GM12878 (cell line): ENCODE measurements at places on chromosomes 6 and 20. TPM values are rescaled to one million over a fixed set of nuclear protein-coding genes. Genes with fewer than 3 reads are reported as not detected.

DNA sequence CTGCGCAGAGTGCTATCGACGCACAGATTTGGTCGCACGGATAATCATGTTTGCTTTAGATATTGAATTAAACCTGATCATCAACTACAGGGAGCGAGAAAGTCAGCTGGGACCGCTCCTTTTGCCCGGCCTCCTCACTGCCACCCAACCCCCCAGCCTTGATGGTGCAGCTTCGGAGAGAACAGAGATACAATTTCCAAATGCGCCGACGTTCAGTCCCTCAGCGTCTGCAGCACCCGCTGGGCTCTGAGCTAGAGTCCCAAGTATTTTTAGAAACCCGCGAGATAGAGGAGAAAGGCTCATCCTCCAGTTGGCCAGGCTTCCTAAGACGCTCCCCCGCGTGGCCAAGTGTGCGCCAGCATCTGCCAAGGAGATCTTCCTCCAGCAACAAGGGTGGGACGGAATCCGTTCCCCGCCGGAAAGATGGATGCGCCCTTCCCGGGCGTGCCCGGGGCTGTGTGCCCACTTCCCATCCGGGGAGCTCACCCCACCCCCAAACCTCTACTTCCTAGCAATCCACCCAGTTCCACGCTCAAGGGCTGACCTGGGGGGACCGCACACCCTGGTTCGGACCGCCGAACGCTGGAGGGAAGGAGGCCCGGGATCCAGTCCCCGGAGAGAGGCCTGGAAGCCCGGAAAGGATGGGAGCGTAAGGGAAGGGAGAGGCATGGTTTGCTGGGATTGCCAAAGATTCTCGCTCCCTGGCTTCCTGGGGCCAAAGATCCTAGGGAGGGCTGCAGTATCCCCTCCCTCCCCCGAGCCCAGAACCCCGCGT is 4.1 kb downstream of the NKX2-2 start:
- DNase-seq: no peak
- H3K27me3 ChIP-seq: peaks cover 17% of the 10 kb centered on the region
- H3K4me3 ChIP-seq: no peak overlapping the region; the same call in 1 of the 2 replicates
- no peaks in the 10 kb centered on the region for H3K36me3 ChIP-seq

DNA sequence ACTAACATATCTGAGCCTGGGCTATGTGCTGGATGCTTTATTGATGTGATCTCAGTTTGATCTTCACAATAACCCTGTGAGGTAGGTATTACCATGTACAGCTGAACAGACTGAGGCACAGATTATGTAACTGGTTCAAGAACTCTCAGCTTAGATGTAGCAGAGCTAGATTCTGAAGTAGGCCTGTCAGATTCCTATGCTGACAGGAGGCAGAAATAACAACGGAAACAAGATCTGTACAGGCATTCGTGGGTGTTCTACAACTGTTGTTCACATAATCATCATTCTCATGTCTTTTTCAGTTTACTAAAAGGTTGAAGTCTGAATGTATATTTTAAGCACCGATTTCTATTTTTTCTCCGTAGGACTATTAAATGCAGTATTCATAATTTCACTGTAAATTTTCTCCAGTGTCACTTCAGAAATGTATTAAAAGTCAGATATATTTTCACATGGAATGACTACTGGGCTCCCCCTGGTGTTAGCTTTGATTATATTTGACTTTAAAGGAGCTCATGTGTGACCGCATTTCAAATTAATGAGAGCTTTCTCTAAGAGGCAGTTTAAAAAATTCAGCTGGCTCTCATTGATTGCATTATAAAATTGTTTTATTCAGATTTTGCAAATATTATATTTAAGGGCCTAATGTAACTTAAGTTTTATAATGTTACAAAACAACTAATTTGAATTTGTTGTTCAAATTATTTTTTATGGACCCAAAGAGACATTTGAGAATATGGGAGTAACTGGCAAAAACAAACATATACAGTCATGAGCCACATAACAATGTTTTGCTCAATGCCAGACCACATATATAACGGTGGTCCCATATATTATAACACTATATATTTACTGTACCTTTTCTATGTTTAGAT is 36.4 kb upstream of the SLC17A4 start:
- DNase-seq: no peak
- no peaks in the 10 kb centered on the region for H3K36me3 ChIP-seq
- no peaks in the 10 kb centered on the region for H3K27me3 ChIP-seq
- no peak overlapping the region for H3K27ac ChIP-seq
- no peak overlapping the region for H3K4me3 ChIP-seq

DNA sequence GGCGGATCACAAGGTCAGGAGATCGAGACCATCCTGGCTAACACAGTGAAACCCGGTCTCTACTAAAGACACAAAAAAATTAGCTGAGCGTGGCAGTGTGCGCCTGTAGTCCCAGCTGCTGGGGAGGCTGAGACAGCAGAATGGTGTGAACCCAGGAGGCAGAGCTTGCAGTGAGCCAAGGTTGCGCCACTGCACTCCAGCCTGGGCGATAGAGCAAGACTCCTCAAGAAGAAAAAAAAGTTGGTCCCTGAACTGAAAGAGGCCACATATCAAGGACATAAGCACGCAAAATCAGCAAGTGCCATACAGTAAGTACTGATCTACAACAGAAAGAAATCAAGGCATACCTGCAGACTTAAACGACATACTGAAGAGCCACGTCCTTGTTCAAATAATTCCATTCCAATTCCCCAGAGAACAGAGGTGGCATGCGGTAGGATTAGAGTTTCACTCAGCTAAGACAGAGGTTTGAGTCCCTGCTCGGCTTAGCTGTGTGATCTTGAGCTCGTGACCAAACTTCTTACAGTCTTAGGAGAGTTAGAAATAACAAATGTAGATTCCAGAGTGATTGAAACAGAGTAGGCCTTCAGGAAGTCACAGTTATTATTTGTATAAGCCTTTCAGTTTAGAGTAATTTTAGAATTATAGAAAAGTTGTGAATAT is 29.2 kb downstream of the B4GALT5 start:
- no peak overlapping the region for H3K4me3 ChIP-seq
- peak overlapping the region; percentile 27 for H3K27ac ChIP-seq
- peaks cover 46% of the 10 kb centered on the region for H3K4me1 ChIP-seq
- H3K36me3 ChIP-seq: peaks cover 3% of the 10 kb centered on the region
- H3K27me3 ChIP-seq: no peaks in the 10 kb centered on the region

Gene EFCAB8
- 0.05 and 0.18 TPM in 2 replicates for total RNA-seq

GRCh38 chr6:52403627-52404026 is 16.5 kb upstream of the EFHC1 start:
- no peaks in the 10 kb centered on the region for H3K27me3 ChIP-seq
- H3K36me3 ChIP-seq: peaks cover 8% of the 10 kb centered on the region; the same call in 1 of the 2 replicates
- H3K4me3 ChIP-seq: no peak overlapping the region

GRCh38 chr6:148745926-148746325 is 904 bp upstream of the UST start:
- no peaks in the 10 kb centered on the region for H3K36me3 ChIP-seq
- DNase-seq: no peak
- no peaks in the 10 kb centered on the region for H3K4me1 ChIP-seq
- peak overlapping the region; percentile 64; the same call in 1 of the 2 replicates for H3K4me3 ChIP-seq
- peaks cover 2% of the 10 kb centered on the region for H3K27me3 ChIP-seq

DNA sequence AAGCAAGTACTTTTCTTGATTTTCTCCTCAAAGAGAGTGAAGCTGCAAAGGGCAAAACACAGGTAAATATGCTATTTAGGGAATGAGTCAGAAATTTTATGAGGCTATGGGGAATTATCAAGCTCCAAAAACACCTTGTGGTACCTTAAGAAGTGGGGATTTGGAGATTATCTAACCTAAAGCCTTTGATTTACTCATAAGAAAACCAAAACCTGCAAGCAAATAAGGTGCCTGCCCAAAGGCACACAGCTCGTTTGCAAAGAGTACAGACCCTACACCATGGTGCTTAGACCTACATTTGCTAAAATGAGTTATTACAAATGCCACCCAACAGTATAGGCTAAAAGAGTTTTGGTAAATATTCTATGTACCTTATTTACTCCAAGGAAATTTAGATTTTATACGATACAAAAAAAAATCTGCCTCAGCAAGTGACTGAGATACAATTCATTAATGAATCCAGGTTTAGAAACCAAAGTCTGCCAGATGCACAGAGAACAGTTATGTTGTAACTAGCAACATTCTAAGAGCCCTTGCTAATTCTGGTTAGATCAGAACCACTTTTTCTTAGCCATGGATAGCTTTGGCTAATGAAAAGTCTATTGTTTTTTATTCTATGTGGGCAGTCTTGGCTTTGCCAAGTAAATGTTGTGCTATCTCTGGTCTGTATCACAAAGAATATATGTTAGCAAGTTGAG is 101.5 kb downstream of the KHDC1L start:
- peaks cover 7% of the 10 kb centered on the region; the same call in 1 of the 2 replicates for H3K4me1 ChIP-seq
- no peak overlapping the region for H3K4me3 ChIP-seq
- H3K36me3 ChIP-seq: 0 out of 2 replicates have a peak, but pooled peaks cover 1% of the 10 kb centered on the region
- H3K27me3 ChIP-seq: no peaks in the 10 kb centered on the region

Gene EMILIN3
- not detected in 2 replicates for total RNA-seq

- H3K4me3 ChIP-seq: no peak overlapping the region
- no peaks in the 10 kb centered on the region; the same call in 1 of the 2 replicates for H3K27me3 ChIP-seq
- DNase-seq: no peak
- no peaks in the 10 kb centered on the region for H3K4me1 ChIP-seq
- H3K36me3 ChIP-seq: no peaks in the 10 kb centered on the region
Measured at GRCh38 chr6:804771-805170, 111.8 kb upstream of the EXOC2 start.

DNA sequence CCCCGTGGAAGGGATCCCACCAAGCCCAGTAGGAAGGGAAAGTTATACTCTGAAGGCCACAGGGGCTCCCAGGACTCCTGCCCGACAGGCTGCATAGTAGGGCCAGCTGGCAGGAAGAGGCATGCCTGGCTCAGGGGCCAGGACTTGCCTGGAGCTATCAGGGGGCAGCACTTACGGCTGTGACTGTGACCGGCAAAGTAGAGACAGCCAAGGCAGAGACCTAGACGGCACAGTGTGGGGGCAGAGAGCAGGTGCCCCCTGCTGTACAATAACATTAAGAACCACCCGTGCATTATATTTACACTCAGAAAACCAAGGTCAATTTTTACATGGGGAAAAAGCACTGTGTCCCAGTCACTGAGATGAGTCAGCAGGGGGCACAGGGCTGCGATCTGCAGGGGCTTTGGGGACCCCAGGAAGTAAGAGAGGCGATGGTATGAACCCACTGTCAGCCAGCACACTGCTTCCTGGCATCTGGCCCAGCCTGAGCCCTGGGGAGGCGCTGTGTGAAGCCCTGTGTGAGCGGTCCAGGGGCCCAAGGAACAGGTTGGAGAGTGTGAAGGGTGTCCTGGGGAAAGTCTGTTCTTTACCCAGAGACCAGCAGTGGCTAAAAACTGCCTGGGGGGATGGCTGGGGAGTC is 9.9 kb downstream of the CCDC167 start:
- H3K4me3 ChIP-seq: no peak overlapping the region
- DNase-seq: no peak
- peaks cover 14% of the 10 kb centered on the region for H3K36me3 ChIP-seq
- H3K27me3 ChIP-seq: no peaks in the 10 kb centered on the region
- H3K4me1 ChIP-seq: peaks cover 58% of the 10 kb centered on the region
- H3K27ac ChIP-seq: peak overlapping the region; percentile 69

- peaks cover 3% of the 10 kb centered on the region for H3K27me3 ChIP-seq
- H3K4me3 ChIP-seq: no peak overlapping the region
- DNase-seq: no peak
- H3K4me1 ChIP-seq: no peaks in the 10 kb centered on the region
- no peak overlapping the region for H3K27ac ChIP-seq
- H3K36me3 ChIP-seq: no peaks in the 10 kb centered on the region
Measured at GRCh38 chr6:7672066-7673062, 53.5 kb upstream of the BMP6 start.

- no peak overlapping the region for H3K4me3 ChIP-seq
- H3K36me3 ChIP-seq: no peaks in the 10 kb centered on the region
- no peaks in the 10 kb centered on the region for H3K27me3 ChIP-seq
- no peak overlapping the region for H3K27ac ChIP-seq
Measured at GRCh38 chr20:62358171-62359042, 8.7 kb downstream of the LAMA5 start.

GRCh38 chr6:87504441-87504840 is 31.7 kb downstream of the SLC35A1 start:
- H3K4me3 ChIP-seq: no peak overlapping the region
- DNase-seq: no peak
- H3K27ac ChIP-seq: no peak overlapping the region
- peaks cover 9% of the 10 kb centered on the region for H3K36me3 ChIP-seq
- no peaks in the 10 kb centered on the region for H3K4me1 ChIP-seq

DNA sequence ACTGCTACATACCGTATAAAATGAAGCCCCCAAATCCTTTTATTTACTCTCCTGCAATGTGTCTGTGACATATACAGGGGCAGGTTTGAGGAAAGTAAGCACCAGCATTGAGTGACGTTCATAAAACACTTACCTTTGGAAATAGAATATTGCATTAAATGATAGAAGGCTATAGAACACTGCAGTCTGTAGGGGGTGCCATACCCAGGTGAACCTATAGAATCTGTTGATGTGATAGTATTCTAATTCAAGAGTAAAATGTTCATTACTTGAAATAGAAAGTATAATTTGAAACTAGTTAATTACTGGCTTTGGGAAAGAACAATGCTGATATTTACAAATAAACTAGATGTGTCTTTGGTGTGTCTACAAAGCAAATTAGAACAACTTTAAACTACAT is 47.0 kb upstream of the PRL start:
- H3K27me3 ChIP-seq: no peaks in the 10 kb centered on the region
- H3K36me3 ChIP-seq: no peaks in the 10 kb centered on the region
- H3K4me3 ChIP-seq: no peak overlapping the region
- H3K4me1 ChIP-seq: no peaks in the 10 kb centered on the region

DNA sequence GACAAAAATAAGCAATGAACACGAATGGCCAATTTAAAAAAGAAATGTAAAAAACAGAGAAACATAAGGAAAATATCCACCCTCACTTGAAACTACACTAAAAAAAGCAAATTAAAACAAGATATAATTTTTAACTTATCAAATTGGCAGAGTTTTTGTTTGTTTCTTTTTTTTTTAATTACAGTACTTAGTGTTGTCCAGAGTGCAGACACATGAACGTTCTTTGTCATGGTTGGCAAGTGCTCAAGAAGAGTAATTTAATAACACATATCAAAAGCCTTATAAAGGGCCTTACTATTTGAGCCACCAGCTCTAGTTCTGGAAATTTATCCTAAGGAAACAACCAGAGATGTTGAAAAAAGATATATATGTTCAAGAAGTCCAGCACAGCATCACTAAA is 142.3 kb downstream of the ATXN1 start:
- H3K36me3 ChIP-seq: no peaks in the 10 kb centered on the region
- no peak for DNase-seq
- no peaks in the 10 kb centered on the region for H3K4me1 ChIP-seq
- H3K4me3 ChIP-seq: no peak overlapping the region
- H3K27me3 ChIP-seq: no peaks in the 10 kb centered on the region

Gene ZNF165
- total RNA-seq: 2.5 and 2.6 TPM in 2 replicates

GRCh38 chr20:32304131-32304746 is 26.8 kb downstream of the KIF3B start:
- H3K27ac ChIP-seq: no peak overlapping the region
- no peaks in the 10 kb centered on the region for H3K4me1 ChIP-seq
- H3K4me3 ChIP-seq: no peak overlapping the region
- no peaks in the 10 kb centered on the region for H3K27me3 ChIP-seq
- DNase-seq: no peak
- no peaks in the 10 kb centered on the region; the same call in 1 of the 2 replicates for H3K36me3 ChIP-seq

Gene ZKSCAN3
- 3.9 and 4.3 TPM in 2 replicates for total RNA-seq

DNA sequence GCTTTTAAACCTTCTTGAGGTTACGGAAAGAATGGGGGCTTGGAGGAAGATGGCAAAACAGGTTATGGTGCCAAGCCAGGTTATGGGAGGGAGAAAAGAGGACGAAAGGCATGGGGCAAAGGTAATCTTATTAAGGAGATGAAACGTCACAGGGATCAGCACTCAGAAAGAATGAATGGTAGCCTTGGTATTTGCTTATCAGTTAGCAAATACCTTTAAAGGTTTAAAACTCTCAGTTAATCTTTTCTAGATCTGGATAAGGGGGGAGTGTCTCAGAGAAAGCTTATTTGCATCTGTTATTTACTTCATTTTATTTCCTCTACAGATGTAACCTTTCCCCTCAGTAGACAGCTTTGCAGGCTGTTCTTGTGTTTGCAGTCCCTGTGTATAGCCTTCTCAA is 55.5 kb upstream of the EEF1E1 start:
- H3K27me3 ChIP-seq: no peaks in the 10 kb centered on the region
- no peak overlapping the region for H3K27ac ChIP-seq
- no peak overlapping the region for H3K4me3 ChIP-seq
- DNase-seq: no peak
